Renal cortex interstitium (tissue), 15 donors: ENCODE measurements at places on chromosomes 1 and 21. TPM values are rescaled to one million over a fixed set of nuclear protein-coding genes. Genes with fewer than 3 reads are reported as not detected.
A peak's percentile ranks its signal among the peaks of the same experiment; 100 is the strongest.

DNA sequence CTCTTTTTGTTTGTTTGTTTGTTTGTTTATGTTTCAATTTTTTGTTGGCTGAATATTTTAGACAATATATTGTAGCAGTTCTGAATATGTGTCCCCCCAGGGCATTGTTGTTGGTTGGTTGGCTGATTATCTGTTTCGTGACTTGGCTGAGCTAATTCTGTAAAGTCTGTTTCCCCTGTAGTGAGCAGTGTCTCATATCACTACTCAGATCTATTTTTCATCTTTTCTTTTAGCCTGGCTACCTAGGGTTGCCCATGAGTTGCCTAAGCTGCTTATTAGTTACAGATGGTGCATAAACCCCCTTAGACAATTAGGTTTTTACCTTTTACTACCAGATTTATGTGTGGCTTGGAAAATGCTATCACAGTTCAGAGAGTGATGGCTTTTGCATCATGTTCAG is 32.3 kb downstream of the CFAP57 start:
- DNase-seq, result no peak

- no peak for DNase-seq
Measured at GRCh38 chr1:70809069-70809468, 238.5 kb downstream of the PTGER3 start.

DNA sequence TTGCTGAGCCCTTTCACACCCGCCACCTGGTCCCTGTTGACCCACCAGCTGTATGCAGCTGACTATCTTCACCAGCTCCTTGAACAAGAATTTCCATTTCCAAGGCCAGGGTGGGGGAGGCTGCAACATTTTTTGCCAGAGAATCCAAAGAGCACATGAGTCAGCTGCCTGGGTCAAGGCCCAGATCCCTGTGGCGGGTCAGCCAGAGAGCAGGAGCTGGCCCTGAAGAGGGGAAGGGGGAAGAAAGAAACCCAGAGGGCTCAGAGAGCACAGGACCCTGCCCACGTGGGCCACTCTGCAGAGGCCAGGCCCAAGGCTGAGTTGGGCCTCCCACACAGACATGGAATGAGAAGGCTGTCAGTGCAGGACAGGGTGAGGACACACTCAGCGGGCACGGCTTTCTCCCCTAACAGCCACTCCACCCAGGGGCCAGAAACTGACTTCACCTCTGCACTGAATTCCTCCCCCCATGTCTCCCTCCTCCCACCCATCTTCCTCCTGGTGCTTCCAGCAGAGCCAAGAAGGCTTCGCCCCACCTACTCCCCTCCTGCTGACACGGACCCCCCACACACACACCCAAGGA is 28.9 kb downstream of the S100A6 start:
- peak; percentile 54 for DNase-seq

DNA sequence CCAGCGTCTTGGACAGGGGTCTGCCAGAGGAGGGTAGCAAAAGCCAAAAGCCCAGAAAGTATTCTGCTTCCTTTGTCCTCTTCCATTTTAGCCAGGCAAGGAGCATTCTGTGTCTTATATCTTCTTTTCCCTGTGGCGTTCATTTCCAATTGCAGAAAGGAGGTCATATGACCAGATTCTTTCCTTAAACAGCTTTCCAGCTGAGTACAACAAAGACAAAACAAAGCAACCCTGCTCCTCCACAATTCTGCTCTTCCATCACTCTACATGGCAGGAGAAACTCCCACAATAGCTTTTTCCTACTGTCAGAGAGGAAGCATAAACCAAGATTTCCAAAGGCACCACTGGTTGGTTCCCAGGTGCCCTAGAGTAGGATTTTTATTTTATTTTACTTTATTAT is 19.7 kb downstream of the ENSA start:
- no peak for DNase-seq

DNA sequence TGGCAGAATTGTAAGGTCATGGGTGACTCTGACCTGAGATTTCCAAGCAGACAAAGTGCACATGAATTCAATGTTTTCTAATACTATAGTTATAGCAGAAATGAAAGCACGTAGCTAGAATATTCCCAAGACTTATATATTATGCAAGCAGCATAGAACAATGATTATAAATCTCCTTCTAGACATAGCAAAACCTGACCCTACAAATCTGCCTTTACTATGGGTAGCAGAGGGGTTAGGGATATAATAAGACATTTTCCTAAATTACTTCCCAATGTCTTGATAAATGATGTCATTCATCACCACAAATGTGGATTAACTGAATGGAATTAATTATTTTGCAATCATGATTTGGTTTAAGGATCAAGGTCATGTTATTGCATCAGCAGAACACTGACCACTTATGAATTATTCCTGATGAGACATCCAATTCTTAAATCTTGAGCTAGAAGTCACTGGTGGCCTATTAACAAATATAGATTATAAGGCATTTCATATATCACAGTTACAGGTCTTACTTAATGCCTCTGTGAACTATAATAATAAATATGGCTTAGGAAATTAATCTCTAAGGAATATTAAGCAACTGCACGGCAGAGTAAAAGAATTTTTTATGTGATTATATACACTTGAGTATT is 776.6 kb downstream of the AMY1C start:
- no peak for DNase-seq

DNA sequence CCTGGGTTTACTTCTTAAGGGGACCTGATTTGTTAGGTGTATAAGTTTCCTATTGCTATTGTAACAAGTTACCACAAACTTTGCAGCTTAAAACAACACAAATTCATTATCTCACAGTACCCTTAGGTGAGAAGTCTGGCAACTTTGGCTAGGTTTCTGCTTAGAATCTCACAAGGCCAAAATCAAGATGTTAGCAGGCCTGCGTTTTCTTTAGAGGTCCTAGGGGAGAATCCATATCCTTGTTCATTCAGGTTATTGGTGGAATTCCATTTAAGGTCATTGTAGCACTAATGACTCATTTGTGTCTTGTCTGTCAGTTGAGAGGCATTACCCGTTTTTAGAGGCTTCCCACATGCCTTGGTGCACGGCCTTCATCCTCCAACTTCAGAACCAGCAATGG is 8.2 kb upstream of the SH2D1B start:
- DNase-seq, result no peak

DNA sequence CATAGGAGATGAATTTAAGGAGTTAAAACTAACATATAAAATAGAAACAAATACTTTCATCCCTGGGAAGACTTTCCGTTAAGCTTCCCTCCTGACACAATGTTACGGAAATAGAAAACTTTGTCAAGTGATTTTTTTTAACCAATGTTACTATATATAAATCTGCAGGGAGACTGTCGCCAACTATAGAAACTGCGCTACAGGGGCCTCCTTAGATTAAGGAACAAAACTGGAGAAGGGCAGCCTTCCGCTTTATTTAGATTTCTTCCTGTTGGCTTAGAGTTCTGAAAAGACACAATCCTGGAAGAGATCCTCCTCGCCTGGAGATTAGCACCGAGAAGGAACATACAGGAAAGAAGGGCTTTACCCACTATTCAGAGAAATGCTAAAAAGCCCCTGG is 1.5 kb downstream of the MGST3 start:
- DNase-seq, result no peak

GRCh38 chr1:44640200-44640853 is 34.0 kb downstream of the TMEM53 start:
- no peak for DNase-seq

DNA sequence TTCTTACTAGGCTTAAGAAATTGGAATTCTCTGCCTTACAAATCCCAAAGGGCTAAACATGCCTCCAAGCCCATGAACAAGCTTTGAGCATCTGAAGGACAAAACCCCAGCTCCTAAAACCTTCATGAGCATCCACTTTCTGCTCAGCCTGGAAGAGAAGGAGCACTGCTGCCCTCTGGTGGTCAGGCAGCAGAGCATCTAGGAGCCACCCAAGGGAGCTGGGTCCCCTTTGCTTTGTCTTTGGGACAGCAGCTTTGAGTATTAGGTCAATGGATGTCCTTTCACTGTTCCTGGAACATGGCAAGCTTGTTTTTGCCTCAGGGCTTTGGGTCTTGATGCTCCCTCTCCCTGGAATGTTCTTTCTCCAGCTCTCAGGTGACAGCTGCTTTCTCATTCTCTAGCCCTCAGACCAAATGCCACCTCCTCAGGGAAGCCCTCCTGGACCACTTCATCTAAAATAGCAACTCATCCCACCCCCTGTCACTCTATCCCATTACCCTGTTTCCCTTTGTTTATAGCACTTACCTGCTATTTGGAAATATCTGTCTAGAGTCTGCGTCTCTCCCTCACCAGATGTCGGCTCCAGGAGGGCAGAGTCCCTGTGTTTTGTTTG is 25.7 kb downstream of the RAB7B start:
- peak; percentile 59 for DNase-seq

GRCh38 chr1:31839662-31840343 is 24.0 kb upstream of the SPOCD1 start:
- DNase-seq, result no peak

DNA sequence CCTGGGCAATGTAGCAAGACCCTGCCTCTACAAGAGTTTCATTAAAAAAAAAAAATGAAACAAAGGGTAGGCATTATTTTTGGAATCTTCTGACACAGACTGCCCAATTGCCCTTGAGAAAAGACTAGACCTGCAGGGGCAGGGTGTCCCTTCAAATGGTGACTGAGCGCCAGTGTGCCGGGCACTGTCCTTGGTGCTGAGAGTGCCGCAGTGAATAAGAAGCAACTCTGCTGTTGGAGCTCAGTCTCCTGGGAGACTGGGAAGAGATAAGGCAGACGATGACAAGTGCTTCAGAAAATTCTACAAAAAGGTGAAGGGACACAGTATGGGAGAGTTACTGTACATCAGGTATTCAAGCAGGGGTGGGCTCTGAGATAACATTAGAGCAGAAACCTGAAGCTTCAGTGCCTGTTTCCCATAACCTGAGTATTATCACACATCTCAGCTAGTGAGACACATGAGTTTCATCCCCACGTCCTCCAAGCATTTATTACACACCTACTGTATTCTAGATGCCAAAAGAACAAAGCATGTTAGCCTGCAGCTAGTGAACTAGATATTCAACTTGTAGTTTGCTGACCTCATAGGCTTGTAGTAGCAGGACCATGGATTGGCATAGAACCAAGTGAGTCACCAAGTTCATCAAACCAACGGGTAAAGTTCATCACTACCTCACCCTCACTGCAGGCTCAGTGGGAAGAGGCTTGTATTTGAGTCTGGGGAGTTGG is 18.4 kb upstream of the RPL11 start:
- peak; percentile 55 for DNase-seq

GRCh38 chr1:33130297-33130696 is 49.3 kb downstream of the AZIN2 start:
- DNase-seq, result no peak

GRCh38 chr1:26913389-26913753 is 404 bp downstream of the NR0B2 start:
- DNase-seq, result no peak

GRCh38 chr1:202585590-202585933 is 124.7 kb downstream of the SYT2 start:
- no peak for DNase-seq

DNA sequence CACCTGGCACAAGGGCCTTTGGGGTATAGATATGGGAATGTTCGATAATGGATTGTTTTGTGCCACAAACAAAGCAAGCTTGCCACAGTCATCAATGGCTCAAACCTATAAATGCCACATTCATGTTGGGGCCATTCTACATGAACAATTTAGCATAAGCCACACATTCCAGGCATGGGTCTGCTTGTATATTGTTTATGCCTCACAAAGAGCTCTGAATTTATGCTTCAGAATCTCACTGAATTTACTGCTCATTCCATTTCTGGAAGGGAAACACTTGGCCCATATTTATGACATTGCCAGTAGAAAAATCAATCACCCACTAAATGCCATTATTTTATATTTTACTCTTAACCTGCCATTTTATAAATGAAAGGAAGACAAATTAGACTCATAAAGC is 6.4 kb downstream of the PCP4 start:
- no peak for DNase-seq

DNA sequence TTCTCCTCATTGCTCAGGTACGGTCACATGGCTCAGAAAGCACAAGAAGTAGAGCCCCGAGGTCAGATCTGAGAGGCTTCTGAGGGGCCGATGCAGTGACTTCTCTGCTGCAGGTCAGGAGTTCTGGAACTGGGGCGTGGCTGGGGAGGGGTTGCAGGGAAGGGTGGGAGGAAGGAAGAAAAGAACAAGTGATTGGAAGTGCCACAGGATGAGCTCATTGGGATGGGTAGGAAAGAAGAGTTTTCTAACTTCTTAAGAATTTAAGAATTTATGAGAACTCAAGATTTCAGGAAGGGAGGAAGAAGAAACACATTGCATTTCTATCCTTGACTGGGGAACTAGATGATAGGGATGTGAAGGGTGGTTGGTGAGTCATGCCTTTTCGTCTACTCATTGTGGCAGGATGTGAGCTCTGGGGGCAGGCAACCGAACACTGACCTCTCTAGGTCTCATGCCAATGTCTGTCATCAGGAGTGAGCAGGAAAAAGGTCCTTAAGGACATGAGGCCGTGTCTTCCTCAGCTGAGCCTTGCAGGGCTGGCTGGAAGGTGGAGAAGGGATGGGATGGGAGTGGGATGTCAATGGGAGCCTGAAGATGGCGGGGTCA is 497 bp downstream of the FCRLB start:
- no peak for DNase-seq

- DNase-seq, result no peak
Measured at GRCh38 chr1:8266436-8267165, 51.3 kb upstream of the SLC45A1 start.

GRCh38 chr1:53715478-53715877 is 23.5 kb downstream of the GLIS1 start:
- DNase-seq, result no peak

- DNase-seq, result no peak
Measured at GRCh38 chr1:218755128-218755527, 410.0 kb downstream of the TGFB2 start.

- peak; percentile 56 for DNase-seq
Measured at GRCh38 chr1:226064816-226065248, 2.3 kb downstream of the H3-3A start.

DNA sequence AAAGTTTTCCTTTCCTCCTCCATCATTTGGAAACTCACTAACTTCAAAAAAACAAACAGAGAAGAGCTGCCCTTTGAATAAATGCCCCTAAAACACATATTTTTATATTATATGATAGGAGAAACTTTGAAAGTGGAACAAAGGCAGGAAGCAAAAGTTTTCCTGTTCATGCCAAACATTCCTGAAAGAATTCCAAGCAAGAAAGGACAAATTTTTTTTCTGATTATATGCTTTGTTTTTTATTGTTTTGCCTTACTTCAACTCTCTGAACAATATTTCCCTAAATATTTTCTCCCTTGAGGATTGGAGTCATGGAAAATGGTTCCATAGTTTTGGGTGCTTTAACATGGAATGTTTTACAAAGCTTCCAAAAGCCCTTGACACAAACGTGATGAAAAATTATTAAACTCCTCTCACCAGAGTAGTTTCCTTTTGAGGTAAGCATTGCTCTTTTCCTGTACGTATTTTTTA is 638.5 kb upstream of the CAMK1G start:
- DNase-seq, result no peak

Gene GJA8
- polyA plus RNA-seq, result 0.39 TPM

Gene NFYC
- 101 TPM for polyA plus RNA-seq

Gene KRTAP10-7
- polyA plus RNA-seq, result not detected

Gene DENND2C
- polyA plus RNA-seq, result 3.5 TPM

Gene SV2A
- polyA plus RNA-seq, result 7.8 TPM

Gene TSPAN2
- 34.2 TPM for polyA plus RNA-seq

Gene KRTAP21-2
- not detected for polyA plus RNA-seq

Gene XCL2
- polyA plus RNA-seq, result 0.46 TPM

Gene REN
- 71.1 TPM for polyA plus RNA-seq

Gene MEGF6
- 15.3 TPM for polyA plus RNA-seq

Gene KAZN
- polyA plus RNA-seq, result 43.3 TPM
